ENCODE measurements at places on chromosomes 1 and 21.

- no peak for DNase-seq
These were observed 46.1 kb downstream of the HS2ST1 start for GRCh38 chr1:86960548-86960947.

GRCh38 chr1:9420835-9421532 is 118.3 kb upstream of the SLC25A33 start:
- DNase-seq = no peak

DNA sequence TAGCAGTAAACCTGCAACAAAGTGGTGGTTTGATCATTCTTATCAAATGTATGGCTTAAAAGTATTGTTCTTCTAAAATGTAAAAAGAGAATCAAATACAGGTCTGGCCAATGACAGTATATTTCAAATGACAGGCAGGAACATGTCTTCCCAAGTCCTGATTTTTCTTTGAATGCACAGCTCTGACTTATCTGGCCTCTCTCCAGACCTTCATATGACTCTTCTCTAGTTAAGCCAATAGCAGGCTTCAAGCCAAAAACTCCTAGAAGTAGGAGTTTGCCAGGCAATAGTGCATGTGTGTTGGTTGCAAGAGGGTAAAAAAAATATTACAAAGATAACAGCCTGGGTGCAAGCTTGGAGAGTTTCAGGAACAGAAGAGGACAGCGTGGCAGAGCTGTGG is 345.5 kb downstream of the SMYD3 start:
- peak; percentile 77 for DNase-seq

GRCh38 chr1:231613419-231614349 is 12.9 kb upstream of the DISC1 start:
- no peak for DNase-seq

DNA sequence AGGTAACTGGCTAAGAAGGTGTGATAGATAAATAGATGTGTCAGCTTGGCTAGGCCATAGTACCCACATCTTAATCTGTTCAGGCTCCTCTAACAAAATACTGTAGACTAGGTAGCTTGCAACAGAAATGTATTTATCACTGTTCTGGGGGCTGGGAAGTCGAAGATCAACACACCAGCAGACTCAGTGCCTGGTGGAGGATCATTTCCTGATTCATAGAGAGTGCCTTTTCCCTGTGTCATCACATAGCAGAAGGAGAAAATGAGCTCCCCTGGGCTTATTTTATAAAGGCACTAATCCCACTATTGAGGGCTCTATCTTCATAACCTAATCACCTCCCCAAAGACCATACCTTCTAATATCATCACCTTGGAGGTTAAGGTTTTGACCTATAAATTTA is 532.7 kb upstream of the OLFM3 start:
- peak; percentile 30 for DNase-seq

GRCh38 chr21:22046576-22046975 is 1048.4 kb downstream of the NCAM2 start:
- no peak for DNase-seq

DNA sequence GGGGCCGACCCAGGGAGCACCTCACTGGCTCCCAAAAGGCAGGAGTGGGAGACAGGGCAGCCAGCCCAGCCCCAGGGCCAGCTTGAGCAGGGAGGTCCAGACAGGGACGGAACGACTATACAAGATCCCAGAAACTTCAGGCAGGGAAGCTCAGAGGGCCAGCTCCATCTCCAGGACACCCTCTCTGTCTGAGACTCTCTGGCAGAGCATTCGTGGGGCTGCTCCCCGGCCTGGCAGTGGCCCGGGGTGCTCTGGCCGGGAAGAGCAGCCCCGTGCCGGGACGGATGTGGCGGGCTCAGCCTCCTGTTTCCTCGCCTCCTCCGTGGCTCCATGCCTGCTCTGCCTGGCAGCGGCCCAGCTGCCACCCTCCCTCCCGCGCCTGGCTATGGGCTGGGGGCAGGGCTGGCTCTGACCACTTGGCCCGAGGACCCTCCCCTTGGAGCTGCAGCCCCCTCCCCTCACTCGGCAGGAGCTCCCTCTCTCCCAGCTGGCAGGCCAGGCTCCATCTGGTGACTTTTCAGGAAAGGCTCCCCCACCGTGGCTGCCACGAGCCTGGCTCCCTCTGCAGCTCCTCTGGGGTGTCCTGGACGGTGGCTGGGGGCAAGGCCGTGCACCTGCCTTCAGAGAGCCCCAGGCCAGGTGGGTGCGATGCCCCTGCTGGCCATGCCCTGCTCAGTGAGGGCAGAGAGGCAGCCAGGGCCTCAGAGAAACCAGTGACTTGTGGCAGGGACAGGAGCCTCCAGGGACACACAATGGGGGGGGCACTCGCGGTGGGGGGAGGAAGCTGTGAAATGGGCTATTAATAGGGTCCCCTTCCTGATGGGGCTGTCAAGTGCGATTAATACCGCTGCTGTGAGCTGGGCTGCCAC is 5.6 kb upstream of the PLCH2 start:
- DNase-seq = no peak

GRCh38 chr1:119331915-119332314 is 36.7 kb upstream of the HAO2 start:
- no peak for DNase-seq

DNA sequence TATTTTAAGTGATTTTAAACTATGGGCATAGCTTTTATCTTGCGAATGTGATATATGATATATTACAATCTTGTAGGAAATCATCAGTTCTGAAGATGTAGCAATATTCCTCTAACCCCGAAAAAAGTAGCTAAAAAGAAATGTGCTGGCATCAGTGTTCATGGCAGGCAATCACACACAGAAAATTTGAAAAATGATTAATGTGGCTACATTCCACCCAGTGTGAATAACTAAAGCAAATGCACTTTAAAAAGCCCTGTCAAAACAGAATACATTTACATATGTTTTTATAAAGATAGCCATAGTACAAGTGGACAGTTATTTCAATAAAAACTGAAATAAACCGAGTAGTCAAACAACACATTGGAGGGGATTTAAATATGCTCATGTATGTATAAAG is 260.2 kb downstream of the HHAT start:
- DNase-seq = peak; percentile 42

DNA sequence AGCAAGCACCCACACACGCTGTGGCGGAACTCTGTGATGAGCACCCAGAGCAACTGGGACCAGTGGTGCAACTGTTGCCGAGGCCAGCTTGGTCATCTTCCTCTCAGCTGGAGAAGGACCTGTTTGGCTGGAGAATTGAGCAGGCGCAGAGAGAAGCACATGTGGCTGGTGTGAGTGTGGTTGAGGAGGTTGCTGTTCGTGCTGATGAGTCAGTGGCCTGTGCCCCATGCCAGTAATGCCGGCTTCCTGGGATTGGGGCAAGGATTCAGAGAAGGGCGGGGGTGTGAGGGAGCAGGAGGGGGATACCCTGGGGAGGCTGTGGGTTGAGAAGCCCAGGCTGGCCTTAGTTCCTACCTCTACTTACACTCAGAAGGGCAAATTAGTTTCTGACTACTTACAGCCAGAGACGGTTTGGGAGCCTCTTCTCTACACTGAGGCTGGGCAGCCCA is 57.5 kb upstream of the EPS8L3 start:
- peak; percentile 79 for DNase-seq

DNA sequence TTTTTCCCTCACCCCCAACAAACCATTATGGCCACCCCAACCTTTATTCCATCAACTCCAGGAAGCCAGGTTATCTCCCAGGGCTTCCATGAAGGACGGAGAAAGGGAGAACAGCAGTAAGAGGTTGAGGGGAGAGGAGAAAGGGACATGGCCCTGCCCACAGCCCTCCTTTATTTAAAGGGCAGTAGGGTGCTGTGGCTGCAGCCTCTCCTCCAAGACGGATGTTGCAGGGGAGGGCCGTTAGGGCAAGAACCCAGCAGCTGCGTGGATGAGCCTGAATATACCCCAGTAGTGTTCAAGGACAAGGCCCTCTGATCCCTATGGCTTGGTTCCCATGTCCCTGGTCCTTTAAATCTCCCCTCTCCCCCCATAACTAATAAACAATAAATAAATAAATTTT is 5.9 kb downstream of the RXFP4 start:
- no peak for DNase-seq

DNA sequence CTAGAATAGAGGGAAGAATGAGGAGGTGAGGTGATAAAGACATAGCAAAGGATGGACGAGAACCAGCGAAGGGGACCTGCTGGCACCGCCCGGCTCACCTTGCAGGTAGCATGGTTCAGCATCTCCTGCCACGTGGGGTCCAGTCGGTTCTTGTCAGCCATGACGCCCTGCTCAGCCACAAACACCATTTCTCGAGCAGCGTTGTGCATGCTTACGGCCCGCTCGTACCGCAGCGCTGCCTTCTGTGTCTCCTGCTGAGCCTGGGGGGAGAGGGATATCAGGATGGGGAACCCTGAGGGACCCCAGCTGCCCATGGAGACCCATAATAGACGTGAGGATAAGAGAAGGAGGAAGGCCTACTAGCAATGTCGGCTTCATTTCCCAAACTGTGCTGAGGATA is 11.4 kb downstream of the SH3BP5L start:
- no peak for DNase-seq

DNA sequence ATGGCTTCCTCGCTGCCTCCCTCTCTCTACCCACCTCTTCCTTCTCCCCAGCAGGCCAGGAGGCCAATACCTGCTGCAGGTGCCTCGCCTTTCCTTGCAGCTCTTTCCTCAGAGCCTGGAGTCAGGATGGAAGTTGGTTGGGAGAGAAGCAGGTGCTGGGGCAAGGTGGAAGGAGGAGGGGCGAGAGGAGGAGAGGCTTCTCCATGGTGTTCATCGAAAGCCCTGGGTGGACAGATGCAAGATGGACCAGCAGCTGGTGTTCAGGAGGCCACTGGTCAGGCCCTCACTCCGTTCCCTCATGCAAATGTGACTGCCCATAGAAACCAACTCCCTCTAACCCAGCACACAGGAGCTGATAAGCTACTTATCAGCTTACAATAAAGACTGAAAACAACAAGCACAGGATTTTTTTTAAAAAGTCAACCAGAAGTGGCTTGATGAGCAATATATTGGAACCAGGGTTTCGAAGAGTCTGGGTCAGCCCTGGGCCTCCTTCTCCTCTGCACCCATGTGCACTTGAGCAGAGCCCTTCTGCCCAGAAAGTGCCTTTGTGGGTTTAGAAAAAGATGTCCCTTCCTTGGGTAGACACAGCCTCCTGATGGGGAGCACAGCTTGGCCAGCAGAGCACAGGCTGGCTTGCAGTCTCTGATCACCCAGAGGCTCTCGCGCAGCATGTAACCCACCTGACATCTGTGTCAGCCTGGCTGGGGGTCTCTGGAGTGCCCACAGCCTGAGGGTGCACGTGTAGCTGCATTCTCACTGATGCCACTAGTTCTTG is 16.6 kb upstream of the GSTM4 start:
- no peak for DNase-seq

- no peak for DNase-seq
These were observed 9.6 kb downstream of the CAPN2 start for GRCh38 chr1:223721658-223722607.

- peak; percentile 99 for DNase-seq
These were observed 59.5 kb downstream of the POFUT2 start for GRCh38 chr21:45228171-45228641.

- DNase-seq = no peak
These were observed 13.8 kb downstream of the USP25 start for GRCh38 chr21:15743593-15743992.

- DNase-seq = peak; percentile 15
These were observed 316.8 kb upstream of the CAMK1G start for GRCh38 chr1:209266590-209267205.

DNA sequence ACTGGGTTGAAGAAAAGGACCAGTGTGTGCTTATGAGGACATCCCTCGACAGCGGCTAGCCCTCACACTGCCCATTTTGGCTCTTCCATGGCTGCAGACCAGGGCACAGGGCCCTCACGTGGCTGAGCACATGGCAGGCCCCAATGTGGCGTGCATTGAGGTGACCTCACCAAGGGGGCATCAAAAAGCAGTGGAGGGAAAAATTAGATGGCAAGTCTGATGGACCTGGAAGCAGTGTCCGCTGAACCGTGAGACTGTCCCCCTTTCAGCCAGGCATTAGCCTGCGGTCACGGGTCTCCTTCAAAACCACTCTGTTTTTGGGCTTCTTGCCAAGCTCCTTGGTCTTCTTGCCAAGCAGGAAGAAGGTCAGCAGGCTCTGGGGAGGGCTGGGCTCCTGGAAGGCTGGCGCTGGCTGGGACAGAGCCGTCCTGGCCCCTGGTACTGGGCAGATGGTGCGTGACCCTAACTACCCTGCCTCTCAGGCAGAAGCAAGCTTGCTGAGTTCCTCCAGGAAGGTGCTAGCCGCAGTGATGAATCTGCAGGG is 30.8 kb downstream of the TRIM67 start:
- DNase-seq = no peak

- no peak for DNase-seq
These were observed 257.4 kb downstream of the PDE4B start for GRCh38 chr1:66050123-66050522.

GRCh38 chr21:42279888-42280287 is 35.3 kb downstream of the TFF3 start:
- DNase-seq = no peak

GRCh38 chr21:25420831-25421230 is 186.4 kb downstream of the MRPL39 start:
- DNase-seq = no peak

DNA sequence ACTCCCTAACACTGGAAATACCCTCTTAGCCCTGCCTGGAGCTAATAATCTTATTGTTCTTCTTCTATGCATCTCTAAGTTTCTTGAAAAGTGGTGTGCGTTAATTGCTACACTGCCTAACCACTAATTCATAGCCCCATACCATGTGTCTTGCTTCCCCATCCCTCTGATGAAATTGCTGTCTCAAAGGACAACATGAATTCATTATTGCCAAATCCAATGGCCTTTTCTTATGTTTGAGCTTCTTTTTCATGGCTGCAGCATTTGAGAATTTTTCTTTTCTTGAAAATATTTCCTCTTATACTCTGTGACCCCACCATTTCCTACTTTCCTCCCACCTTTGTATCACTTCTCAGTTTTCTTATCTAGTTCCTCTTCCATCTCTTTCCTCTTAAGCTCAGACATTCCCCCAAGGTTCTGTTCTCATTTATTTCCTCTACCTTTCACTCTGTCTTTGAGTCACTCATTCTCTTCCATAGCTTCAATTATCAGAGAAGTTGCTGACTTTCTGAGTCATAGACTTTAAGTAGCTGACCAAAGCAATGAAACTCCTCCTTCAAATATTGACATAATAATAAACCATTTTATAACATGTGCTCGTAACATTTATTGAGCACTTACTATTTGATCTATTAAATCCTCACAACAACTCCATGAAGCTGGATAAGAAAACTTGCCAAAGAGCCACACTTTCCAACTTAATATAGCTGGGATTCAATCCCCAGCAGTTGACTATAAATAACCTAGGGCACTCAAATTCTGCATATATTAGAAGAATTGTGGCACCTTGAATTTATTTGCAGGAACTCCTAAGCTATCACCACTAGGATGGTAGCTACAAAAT is 35.5 kb upstream of the ATP6V1G3 start:
- DNase-seq = peak; percentile 43

GRCh38 chr1:155002464-155003226 is at the start of gene ZBTB7B:
Gene ZBTB7B, plus strand, starts transcription at chr1:155002802. Its CDS starts 11,859 bp downstream, at chr1:155014661.
- DNase-seq = peak; percentile 13

DNA sequence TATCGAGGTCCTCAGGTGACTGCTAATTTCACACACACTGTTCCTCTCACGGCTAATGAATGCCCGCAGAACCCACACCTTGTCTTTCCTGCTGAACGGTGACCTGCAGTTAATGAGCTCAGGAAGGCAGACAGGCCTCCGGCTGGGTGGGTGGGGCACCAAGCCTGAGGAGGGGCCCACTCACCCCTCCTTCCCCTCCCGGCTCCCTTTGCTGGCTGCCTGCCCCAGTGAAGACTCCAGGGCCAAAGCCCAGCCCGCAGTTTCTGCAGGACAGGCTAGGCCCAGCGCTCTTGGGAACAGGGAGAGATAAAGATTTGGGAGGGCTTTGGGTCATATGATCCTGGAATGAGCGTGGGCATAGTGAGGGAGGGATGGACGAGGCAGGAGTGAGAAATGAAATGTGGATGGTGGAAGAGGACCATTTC is 26.4 kb downstream of the FOXO6 start:
- DNase-seq = peak; percentile 62

All from fibroblast of skin of right biceps (primary cell).